ENCODE measurements at places on chromosomes 16 and 17.

GRCh38 chr17:57403236-57403635 lies 146.9 kb downstream of the MSI2 start:
- no peak for DNase-seq

DNA sequence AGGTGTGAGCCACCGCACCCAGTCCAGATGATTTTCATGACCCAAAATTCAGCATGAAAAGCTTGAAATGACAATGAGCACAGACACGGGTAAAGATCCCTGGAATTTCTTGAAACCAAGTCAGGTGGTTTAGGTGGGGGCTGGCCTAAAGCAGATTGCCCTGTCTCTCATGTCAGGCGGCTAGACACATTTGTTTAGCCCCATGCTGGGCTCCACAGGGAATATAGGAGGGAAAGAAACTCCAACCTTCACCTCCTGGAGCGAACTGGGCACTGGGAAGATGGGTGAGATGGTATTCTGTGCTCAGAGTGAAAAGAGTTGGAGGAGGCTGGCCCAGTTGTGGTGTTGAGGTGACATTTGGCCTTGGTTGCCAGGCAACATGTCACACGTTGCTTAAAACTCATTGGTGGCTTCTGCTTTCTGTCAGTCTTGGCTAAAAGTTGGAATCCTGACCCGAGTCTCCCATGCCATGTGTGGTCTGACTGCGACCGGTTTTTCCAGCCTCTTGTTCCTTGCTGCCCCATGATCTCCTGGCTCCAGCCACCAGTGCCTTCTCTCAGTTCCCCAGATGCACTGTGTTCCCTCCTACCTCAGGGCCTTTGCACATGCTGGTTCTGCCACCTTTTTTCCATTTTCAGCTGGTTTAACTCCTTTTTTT lies 113.7 kb downstream of the ABCC6 start:
- no peak for DNase-seq

DNA sequence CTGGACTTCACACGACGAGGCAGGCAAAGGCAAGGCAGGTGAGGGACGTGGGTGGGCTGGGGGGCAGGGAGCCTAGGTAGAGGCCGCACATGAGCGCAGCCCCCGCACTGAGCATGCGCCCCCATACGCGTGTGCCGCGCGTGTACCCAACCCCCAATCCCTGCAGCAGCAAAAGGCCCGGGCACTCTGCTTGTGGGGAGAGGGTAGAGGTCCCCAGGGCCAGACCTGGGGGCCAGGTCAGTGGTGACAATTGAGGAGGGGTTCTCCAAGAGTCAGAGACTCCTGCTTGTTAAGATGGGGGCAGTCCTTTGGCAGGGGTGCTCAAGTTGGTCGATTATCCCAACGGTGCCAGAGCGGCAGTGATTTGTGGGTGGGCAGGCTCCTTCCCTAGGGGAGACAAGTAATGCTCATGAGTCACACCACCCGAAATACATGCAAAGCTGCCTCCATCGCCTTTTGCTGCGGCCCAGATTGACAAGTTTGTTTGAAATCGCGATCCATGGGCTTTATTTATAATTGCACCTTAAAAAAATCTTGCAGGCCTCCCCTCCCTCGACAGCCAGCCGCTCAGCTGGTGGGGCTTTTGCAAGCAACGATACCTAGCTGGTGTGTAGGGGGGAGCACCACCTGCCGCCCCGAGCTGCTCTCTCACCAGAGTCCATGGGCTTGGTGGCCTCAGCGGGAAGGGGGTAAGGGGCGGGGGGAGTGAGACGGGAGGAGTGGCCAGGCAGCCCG lies 1.1 kb upstream of the GIT1 start:
- DNase-seq = no peak

GRCh38 chr17:28216528-28216927 lies 102.5 kb upstream of the TMEM97 start:
- DNase-seq = peak; percentile 61

DNA sequence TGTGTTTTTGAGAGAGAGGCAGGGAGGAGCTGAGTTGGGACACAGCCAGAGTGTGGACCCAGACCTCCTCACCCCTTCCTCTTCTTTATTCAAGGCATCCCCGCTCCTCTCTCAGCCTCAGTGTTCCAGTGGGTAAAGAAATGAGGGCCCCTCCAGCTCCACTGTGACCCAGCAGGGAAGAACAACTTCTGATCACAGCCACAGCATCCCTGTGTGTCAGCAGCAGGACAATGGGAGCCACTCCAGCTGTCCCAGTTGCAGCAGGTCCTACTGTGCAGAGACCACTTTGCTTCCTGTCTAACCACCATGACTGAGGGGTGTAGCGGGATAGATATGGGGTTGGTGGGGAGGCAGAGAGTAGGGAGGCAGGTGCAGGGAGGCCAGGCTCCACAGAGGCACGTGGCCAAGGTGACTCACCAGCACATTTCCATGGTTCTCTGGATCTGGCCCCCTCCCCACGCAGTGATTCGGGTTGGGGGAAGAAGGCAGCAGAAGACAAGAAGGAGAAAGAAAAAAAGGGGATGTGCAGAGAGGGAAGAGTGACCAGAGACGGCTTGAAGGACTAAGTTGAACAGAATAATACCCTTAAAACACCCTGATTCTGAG lies 24.5 kb downstream of the PIK3R5 start:
- DNase-seq = no peak

GRCh38 chr17:4483012-4483840 lies 15.5 kb upstream of the SPNS2 start:
- DNase-seq = no peak

DNA sequence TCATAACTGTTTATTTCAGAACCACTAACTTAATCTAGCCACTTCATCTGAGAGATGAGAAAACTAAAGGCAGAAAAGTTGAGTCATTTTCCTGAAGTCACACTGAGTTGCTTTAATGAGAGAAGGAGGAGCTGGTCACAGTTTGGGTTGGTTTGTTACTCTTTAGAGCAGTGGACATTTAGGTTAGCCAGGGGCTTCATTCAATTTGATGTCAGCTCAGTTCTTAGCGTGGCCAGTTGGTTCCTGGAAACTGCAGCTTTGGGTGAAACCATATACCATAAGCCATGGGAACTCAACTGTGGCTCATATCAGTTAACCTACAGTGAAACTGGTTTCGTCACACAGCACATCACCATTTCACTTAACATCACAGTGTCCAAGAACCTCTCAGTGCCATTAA lies 59.2 kb upstream of the ADORA2B start:
- no peak for DNase-seq

GRCh38 chr17:50211249-50212120 lies 10.1 kb upstream of the COL1A1 start:
- DNase-seq = no peak

- peak; percentile 87 for DNase-seq
Measured at GRCh38 chr16:53052519-53053501, at the start of gene CHD9NB. TSS of gene CHD9NB (minus strand) at chr16:53052897. CDS start at chr16:53044158, 8,739 bp downstream.

- DNase-seq = no peak
Measured at GRCh38 chr16:66299349-66299748, 67.1 kb upstream of the CDH5 start.

- no peak for DNase-seq
Measured at GRCh38 chr17:17778308-17779014, 58.3 kb downstream of the SREBF1 start.

GRCh38 chr17:41863074-41863848 lies 2.0 kb downstream of the KLHL11 start:
- no peak for DNase-seq

GRCh38 chr17:246851-247421 lies 65.5 kb upstream of the DOC2B start:
- DNase-seq = no peak

GRCh38 chr16:80324371-80324770 lies 216.4 kb upstream of the DYNLRB2 start:
- DNase-seq = no peak

DNA sequence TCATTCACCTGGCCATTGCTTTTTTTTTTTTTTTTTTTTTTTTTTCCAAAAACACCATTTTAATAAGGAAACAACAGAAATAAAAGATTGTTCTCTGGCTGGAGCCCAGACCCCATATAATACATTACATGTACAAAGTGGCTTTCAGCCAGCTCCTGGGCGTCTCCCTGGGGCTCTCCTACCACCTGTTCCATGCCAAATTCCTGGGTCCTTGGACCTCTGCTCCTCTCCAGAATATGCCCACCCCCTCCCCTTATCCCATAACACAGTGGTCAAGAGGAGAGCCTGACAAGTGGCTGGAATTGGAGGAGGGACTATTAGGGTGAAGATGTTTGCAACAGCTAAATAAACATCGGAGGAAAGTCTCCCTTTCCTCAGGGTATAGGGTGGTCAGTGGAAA lies 3.6 kb upstream of the PHF12 start:
- DNase-seq = no peak

GRCh38 chr17:64255764-64256163 lies 7.3 kb downstream of the TEX2 start:
- DNase-seq = no peak

GRCh38 chr17:33055746-33056145 lies 64.1 kb downstream of the SPACA3 start:
- DNase-seq = no peak

GRCh38 chr16:89956505-89957215 lies 8.1 kb downstream of the DEF8 start:
- no peak for DNase-seq

DNA sequence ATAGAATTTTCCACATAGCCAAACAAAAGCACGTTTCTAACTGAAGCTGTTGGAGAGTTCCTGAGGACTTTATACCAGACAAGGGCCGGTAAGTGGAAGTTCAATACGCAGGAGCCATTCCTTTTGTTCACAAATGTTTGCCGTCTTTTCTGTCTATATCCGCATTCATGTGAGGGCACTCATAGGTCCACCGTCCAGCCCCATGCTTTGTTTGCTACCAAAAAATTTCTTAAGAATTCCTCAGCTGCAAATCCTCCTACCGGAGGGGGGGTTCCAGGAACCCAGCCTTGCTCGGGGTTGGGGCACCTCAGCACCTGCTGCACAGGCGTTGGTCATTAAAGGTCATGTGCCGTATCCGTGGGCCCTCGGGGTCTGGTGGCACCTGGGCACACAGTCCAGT lies 276.8 kb downstream of the SEC14L1 start:
- DNase-seq = no peak

- no peak for DNase-seq
Measured at GRCh38 chr16:50463581-50464324, 84.4 kb upstream of the NKD1 start.

GRCh38 chr17:75877752-75878173 lies 618 bp downstream of the TRIM47 start:
- peak; percentile 73 for DNase-seq

- peak; percentile 44 for DNase-seq
Measured at GRCh38 chr16:11016524-11016988, 72.2 kb downstream of the CLEC16A start.

DNA sequence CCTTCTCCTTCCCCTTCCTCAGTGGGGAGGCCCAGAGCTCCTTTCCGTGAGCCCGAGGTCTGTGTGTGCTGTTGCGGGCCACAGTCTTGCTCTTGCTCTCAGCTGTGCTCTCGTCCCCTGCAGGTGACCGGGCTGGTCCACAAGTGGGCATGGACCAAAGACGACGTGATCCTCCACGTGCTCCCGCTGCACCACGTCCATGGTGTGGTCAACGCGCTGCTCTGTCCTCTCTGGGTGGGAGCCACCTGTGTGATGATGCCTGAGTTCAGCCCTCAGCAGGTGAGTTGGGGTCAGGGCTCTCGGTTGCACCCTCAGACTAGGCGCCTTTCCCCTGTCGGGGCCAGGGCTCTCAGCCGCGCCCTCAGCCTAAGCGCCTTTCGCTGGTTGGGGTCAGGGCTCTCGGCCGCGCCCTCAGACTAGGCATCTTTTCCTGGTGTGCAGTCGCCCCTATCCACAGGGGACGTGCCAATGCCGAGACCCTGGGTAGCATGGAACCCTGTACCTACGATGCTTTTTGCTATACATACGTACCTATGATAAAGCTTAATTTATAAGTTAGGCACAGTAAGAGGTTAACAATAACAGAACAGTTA lies 8.9 kb downstream of the ACSF3 start:
- DNase-seq = no peak

DNA sequence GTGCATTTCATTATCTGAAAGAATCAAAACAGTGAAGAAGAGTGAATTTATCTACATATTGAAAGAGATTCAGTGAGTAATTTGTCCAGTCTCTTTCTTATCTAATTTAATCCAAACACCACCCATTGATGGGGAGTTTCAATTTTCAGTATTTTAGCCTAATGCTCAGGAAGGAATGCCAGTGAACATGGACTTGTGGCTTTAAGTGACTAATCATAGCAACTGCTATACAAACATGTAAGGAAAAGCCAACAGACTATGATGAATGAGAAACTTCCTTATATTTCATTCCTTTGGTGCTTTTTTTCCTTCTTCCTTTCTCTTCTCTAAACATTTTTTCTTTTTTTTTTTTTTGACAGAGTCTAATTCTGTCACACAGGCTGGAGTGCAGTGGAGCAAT lies 885.8 kb downstream of the KCNJ2 start:
- no peak for DNase-seq

- DNase-seq = peak; percentile 95
Measured at GRCh38 chr16:30775392-30776188, 11.4 kb downstream of the ZNF629 start.

DNA sequence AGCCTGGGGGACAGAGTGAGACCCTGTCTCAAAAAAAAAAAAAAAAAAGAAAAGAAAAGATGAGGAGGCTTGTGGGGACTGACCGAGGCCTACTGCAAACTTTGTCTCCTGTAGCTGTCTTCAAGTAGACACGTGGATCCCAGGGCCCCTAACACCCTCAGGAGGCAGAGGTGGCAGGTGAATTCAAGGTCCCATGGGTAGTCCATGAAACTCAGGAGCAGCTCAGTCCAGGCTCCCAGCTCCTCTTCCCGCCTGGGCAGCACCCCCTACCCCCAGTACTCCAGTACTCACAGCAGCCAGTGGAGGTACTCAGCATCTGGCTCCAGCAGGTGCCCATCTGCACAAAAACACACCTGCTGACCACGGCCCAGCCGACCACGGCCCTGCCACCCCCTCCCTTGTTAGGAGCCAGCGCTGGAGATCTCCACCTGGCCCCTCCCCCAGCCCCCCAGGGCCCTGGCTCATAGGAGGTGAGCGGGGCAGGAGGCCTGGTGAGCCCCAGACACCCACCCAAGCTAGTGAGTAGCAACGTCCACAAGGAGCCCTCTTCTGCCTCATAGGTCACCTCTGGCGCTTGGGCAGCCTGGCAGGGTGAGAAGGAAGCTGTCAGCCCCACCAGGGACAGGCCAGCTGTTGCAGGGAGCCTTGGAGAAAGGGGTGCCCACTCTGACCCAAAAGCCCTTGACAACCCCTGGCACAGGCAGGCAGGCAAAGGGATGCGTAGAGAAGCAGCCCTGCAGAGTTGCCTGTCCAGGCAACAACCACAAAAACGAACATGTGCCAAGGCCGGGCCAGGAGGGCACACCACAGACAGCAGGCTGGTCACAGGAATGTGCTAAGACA lies 3.8 kb downstream of the MRPL38 start:
- no peak for DNase-seq
